ENCODE measurements at places on chromosomes 5 and 9.

GRCh38 chr9:124278054-124278540, 20.3 kb downstream of the NEK6 start:
- no peak for DNase-seq

DNA sequence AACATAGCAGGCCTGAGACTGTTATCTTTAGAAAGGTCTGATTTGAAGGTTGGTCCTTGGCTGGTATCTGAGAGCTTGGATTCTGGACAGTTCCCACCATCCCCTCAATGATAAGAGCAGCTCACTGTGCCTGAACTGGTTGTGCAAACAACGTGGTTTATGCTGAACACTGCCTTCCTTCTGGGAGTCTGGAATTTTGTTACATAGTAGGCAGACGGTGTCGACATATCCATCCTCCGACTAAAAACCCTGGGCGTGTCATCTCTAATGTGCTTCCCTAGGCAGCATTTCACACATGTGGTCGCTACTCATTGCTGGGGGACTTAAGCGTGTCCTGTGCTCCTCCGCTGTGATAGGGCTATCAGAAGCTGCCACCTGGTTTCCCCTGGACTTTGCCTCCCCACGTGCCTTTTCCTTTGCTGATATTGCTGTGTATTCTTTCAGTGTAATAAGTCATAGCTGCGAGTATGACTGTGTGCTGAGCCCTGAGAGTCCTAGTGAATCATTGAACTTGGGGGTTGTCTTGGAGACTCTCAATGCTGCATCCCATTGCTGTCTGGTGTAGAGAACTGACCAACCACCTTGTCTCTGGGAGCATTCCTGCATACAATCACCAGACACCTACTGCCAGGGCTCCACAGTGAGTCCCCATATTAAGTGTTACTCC, 119.1 kb upstream of the TBC1D2 start:
- DNase-seq: no peak

DNA sequence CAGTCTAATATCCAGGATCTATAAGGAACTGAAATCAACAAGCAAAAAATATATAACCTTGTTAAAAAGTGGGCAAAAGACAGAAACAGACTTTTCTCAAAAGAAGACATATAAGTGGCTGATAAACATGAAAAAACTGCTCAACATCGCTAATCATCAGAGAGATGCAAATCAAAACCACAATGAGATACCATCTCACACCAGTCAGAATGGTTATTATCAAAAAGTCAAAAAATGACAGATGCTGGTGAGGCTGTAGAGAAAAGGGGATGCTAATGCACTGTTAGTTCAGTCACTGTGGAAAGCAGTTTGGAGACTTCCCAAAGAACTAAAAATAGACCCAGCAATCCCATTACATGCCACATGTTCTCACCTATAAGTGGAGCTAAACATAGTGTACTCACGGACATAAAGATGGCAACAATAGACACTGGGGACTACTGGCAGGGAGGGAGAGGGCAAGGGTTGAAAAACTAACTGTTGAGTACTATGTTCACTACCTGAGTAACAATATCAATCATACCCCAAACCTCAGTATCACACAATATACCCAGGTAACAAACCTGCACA, 11.7 kb upstream of the TSSK1B start:
- no peak for DNase-seq

GRCh38 chr5:104541141-104541785, 978.7 kb upstream of the NUDT12 start:
- DNase-seq: no peak
